ENCODE measurements at places on chromosomes 16 and 17.
A peak's percentile ranks its signal among the peaks of the same experiment; 100 is the strongest.

GRCh38 chr17:50613007-50613992 is 21.4 kb upstream of the ABCC3 start:
- DNase-seq = no peak

- DNase-seq = no peak
These were observed 48.3 kb downstream of the TBC1D16 start for GRCh38 chr17:79987187-79987934.

- no peak for DNase-seq
These were observed 652 bp upstream of the SLC25A19 start for GRCh38 chr17:75289832-75290337.

DNA sequence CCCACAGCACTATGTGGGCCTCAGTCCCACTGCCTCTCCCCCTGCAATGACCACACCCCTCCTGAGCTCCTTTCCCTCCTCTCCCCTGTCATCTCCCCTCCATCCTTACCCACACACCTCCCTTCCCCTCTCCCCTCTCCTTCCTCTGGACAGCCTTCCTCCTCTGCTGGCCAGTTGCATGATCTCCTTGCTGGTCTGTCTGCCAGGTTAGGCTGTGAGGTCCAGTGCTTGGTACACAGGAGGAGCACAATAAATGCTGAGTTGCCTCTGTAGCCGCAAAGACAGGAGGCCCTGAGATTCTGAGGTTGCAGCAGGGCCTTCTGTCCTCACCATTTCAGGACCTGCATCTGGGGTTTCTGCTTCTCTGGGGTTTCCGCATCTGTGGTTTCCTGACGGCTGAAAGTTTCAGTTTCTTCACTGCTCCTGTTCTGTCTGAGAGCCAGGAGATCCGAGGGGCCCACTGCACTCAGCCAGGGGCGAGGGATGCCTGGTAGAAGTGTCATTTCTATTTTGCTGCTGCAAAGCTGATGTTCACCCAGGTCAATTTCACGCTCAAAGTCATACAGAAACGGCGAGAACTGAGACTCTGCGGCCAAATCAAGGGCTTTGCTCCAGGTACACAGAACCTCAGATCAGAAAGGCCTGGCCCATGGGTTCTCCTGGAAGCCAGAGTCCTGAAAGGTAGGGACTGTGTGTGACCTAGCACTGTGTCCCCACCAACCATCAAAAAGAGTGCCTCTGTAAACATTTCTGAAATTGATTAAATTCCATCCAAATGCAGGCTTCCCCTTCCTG is 4.6 kb upstream of the SLC12A3 start:
- no peak for DNase-seq

- DNase-seq = no peak
These were observed 4.0 kb downstream of the SYNGR3 start for GRCh38 chr16:1993731-1994131.

- no peak for DNase-seq
These were observed 28.8 kb upstream of the ABCC11 start for GRCh38 chr16:48276102-48276501.

DNA sequence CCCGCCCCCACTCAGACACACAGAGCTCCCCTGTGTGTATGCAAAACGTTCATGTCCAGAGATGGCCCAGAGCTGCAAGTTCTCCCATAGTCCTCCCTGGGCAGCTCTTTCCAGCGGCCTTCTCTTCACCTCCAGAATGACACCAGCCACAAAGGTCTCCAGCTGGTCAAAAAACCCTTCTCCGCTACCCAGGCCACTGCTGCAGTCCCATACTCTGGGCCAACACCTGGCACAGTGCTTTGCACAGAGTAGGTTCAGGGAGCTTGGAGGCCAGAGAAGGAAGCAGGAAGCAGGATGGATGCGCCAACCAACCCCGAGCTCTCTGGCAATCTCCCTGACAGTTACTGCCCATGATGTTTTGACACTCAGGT is 1.1 kb upstream of the STAT5B start:
- peak; percentile 7 for DNase-seq

DNA sequence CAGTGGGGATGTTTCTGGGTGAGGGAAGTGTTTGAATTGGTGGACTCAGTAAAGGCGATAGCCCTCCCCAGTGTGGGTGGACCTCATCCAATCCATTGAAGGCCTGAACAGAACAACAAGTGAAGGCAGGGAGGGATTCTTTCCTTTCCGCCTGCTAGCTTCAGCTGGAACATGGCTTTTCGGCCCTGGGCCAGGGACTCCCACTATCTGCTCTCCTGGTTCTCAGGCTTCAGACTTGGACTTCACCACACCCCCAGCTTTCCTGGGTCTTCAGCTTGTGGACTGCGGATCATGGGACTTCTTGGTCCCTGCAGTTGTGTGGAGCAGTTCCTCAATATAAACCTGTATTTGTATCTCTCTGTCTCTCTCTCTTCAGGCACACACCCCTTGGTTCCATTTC is 77.9 kb downstream of the SNX29 start:
- DNase-seq = no peak

DNA sequence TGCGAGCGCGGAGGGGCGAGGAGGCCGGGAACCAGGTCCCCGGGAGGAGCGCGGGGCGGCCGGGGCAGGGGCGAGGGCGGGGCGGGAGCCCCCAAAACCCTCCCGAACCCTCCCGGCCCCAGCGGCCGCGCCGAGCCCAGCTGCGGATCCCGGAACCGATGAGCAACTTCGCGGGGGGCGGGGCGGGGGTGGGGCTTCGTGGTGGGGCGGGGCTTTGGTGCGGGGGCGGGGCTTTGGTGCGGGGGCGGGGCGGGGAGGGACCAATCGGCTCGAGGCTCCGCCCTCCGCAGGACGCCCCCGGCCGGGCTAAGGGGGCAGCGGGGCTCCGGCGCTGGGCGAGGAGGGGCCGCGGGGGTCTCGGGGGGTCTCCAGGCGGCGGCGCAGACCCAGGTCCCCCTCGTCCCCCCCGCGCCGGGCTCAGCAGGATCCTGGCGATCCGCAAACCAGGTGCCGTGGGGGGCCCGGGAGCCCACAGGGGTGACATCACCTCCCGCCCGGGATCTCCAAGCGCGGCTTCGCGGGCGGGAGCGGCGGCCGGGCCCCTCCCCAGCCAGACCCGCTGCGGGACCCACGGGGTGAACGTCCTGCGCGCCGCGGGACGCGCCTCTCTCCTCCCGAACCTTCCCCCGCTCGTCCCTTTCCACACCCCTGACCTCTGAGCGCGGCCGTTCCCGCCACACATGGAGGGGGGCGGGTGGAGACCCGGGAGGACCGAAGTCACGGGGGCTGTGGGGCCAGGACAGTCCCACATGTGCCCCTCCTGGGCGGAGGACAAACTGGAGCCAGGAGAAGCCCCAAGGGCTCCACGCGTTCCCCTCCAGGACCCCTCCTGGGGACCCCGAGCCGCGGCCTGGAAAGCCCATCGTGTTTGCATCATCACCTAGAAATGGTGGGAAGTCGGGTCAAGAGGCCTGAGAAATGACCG is at the start of gene ABR:
TSS of gene ABR (minus strand) at position 164 of the 925 bp plus-strand sequence. CDS start 254 bp downstream, outside the sequence.
- peak; percentile 60 for DNase-seq

GRCh38 chr16:8663192-8664089 is 11.0 kb upstream of the ABAT start:
- DNase-seq = no peak

GRCh38 chr16:11098601-11099390 is 154.4 kb downstream of the CLEC16A start:
- no peak for DNase-seq

- no peak for DNase-seq
These were observed 195.8 kb downstream of the KCNJ2 start for GRCh38 chr17:70365091-70365583.

DNA sequence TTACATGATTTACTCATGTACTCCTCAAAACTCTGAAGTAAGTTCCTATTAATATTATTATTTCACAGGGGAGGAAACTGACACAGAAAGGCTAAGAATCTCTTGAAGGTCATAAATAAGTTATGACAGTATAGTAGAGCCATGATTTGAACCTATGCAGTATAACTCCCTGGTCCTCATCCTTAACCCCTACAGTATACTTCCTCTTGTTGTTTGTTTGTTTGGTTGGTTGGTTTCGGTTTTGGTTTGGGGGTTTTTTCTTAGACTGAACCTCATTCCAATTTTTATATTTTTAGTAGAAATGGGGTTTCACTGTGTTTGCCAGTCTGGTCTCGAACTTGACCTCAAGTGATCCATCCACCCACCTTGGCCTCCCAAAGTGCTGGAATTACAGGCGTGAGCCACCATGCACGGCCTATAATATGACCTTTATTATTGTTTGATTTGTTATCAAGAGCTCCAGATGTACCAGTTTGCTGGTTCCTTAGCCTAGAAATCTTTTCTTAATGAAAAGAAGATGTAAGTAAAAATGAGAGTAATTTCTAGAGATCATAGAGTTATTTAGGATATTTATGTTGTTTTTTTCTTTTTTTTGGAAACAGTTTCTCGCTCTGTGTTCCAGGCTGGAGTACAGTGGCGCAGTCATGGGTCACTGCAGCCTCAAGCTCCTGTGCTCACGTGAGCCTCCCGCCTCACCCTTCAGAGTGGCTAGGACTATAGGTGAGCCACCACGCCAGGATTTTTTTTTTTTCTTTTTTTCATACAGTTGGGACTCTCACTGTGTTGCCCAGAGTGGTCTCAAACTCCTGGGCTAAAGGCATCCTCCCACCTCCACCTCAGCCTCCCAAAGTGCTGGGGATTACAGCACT is 4.8 kb downstream of the PRR11 start:
- DNase-seq = no peak

- no peak for DNase-seq
These were observed 29.5 kb downstream of the PSMD12 start for GRCh38 chr17:67336859-67337258.

GRCh38 chr17:21359483-21359840 is 16.7 kb upstream of the KCNJ12 start:
- DNase-seq = no peak

GRCh38 chr16:58824201-58824600 is 90.1 kb upstream of the GOT2 start:
- DNase-seq = no peak

DNA sequence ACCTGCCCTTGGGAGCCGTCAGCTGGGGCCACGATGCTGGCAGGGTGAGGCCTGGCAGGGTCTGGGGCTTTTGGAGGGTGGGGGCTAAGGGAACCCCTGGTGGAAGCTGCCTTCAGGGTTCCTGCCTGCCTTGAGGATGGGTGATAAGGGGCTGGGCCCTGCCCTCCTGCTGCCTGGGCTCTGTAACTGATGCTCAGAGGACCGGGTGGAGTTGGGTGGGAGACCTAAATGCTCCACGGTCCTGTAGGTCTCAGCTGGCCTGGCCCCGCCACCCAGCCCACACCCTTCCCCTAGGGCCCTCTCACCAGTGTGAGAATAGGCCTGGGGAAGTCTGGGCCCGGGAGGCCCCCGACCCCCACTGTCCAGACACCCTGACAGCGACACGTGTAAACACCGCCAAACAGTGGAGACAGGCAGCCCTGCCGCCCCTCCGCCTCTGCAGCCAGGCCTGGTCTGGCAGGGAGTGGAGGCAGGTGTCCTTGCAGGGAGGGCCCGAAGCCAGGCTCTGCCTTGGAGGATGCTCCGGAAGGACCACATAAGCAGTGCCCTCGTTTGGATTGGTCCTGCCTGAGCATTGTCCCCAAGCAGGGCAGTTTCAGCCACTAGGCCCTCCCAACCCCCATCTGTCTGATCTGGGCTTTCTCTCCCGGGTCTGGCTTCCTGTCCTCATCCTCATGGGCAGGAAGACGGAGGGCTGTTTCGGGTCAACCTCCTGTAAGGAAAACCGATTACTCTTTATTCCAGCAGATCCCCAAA is 6.5 kb upstream of the BAHCC1 start:
- DNase-seq = no peak

GRCh38 chr16:65700596-65700995 is 578.7 kb upstream of the CDH11 start:
- DNase-seq = no peak

DNA sequence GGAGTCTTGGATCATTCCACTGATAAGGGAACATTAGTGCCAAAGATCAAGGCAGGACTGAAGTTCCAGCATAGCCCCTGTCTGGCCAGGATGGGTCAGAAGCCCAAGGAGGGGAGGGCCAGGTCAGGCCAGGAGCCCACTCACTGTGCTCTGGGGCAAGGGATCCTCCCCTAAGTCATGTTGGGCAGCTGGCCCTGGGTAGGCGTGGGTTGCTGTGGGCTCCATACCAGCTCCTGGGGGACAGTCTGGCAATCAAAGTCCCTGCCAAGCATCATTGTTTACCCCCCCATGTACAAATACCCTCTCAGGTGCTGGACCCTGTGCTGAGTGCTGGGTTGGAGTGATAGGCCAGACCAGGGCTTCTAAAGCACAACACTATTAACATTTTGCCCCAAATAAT is 130.5 kb downstream of the IRX5 start:
- DNase-seq = no peak

- DNase-seq = peak; percentile 42
These were observed 736 bp downstream of the APPBP2 start for GRCh38 chr17:60525328-60525684.

GRCh38 chr16:57409065-57409464 is 4.5 kb downstream of the CCL17 start:
- DNase-seq = no peak

- DNase-seq = no peak
These were observed 12.2 kb downstream of the DEXI start for GRCh38 chr16:10929853-10930754.

GRCh38 chr16:55083052-55083451 is 152.4 kb downstream of the IRX5 start:
- DNase-seq = no peak

DNA sequence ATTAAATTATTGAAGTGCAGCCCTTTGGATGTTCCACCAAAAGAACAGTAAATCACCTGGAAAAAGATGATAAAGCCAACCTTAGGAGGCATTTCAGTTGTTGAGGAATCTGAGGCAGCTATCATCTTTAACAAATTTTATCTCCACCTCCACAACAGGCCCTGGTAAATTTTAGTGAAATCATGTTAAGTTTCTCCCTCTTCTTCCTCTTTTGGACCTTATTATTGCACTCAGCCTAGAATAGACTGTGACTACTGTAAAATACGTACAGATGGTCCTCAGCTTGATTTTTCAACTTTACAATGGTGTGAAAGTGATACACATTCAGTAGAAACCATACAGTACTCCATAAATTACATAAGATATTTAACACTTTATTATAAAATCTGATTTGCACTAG is 90.3 kb downstream of the USP32 start:
- DNase-seq = no peak

DNA sequence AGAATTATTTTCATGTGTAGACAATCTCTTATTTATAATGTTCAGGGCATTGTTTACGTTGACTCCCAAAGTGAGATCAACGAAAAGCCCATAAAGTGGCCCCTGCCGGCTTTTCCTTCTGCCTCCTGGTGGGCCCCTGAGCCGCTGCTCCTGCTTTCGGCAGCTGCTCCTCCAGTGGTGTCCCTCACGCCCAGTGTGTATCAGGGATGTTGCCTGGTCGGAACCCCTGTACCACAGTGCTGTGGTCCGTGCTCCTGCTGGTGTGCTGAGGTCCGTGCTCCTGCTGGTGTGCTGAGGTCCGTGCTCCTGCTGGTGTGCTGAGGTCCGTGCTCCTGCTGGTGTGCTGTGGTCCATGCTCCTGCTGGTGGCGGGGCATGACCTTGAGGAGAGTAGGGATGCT is 107.6 kb downstream of the BANP start:
- DNase-seq = no peak
